ENCODE measurements at places on chromosomes 13 and 19. TPM values are rescaled to one million over a fixed set of nuclear protein-coding genes. Genes with fewer than 3 reads are reported as not detected.
A peak's percentile ranks its signal among the peaks of the same experiment; 100 is the strongest.

GRCh38 chr13:103403814-103404213 is 337.6 kb upstream of the SLC10A2 start:
- DNase-seq, result no peak

GRCh38 chr19:42313096-42313839 is at the start of gene TMEM145:
TMEM145 (plus strand) TSS chr19:42313309; CDS start chr19:42313377, 68 bp downstream.
- peak; percentile 62 for DNase-seq

DNA sequence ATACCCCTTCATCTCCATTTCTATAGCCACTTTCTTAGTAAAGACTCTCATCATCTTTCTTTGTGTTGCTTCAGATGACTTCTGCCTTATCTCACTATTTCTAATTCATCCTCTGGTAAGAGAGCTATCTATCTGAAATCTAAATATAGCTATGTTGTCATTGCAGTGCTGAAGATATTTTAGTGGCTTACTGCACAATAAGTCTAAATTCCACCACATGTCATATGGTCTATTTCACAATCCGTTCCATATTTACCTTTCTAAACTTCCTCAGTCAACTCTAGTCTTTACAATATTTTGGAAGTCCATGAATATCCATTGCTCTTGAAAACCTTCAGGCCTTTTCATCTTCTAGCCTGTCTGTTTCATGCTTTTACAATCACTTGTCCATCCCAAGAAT is 465.1 kb upstream of the SLC10A2 start:
- no peak for DNase-seq

GRCh38 chr19:58001895-58002369 is 688 bp downstream of the ZNF606 start:
- peak; percentile 19 for DNase-seq

DNA sequence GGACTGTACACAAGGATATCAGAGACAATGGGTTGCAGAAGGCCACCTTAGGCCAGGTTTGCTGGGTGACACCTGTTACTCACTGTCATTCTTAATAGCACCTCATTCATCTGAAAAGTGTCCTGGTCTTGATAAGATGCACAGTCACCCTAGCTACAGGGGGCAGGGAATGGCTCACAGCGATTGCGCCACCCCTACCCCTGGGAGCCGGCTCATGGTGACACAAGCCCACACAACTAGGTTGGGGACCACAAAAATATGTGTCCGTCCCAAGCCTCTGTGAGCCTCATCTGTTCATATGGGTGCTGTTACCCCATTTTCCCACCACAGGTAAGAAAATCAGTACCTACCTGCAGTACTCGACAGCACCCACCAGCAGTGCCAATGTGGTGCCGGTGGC is 23.4 kb downstream of the MED26 start:
- DNase-seq, result no peak

DNA sequence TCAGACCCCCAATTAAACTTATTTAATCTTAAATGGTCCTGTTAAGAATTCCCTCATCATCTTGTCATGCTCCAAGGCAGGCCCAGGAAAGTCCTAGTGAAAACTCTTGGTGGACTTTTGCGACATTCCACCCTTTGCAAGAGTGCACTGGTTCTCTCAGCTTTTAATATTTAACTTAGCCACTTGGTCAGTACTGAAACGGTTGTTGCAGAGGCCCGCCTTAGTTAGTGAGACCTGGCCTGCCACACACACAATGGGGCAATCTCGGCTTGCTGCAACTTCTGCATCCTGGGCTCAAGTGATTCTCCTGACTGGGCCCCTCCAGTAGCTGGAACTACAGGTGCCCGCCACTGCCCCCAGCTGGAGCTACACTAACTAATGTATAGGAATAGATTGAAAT is 1366.0 kb downstream of the UQCRFS1 start:
- no peak for DNase-seq

DNA sequence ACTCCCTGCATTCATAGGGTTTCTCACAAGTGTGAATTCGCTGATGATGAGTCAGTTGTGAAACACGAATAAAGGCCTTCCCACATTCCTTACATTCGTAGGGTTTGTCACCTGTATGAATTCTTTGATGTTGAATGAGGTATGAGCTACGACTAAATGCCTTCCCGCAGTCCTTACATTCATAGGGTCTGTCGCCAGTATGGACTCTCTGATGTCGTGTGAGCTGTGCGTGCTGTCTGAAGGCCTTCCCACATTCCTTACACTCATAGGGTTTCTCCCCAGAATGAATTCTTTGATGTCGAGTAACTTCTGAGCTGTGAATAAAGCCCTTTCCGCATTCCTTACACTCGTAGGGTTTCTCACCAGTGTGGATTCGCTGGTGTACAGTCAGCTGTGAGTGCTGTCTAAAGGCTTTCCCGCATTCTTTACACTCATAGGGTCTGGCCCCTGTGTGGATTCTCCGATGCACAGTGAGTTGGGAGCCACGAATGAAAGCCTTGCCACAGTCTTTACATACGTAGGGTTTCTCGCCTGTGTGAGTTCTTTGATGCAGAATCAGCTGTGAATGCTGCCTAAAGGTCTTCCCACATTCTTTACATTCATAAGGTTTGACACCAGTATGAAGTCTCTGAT is 30.5 kb upstream of the COX7A1 start:
- DNase-seq, result no peak

DNA sequence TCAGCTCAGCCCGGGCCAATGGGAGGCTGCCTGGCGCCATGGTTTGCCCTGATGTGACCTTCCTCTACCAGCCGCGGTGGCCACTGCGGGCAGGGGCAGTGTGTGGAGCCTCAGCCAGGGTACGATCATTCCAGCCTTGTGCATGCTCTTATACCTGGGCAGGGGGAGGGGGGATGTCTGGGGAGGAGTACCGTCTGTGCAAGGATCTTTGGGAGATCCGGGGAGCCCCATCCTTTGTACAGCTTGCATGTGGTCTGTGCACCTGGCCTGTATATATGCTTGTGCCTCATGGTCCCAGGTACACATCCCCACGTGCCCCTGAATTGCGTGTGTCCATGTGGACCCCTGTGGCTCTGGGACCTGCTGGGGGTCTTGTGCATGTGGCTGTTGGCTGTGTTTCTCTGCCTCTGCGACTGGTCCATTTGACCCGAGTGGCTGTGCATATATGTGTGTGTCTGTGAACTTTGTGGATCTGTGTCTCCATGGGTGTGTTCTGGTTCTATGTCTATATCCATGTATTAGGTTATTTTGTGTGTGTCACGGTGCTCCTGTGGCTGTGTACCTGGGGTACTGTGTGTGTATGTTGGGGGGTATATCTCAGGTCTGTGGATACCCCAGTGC is 12.8 kb upstream of the NANOS3 start:
- DNase-seq, result no peak

The ZNF729 gene
- polyA plus RNA-seq, result 0.86 TPM

The B3GNT3 gene
- 4.6 TPM for polyA plus RNA-seq

The TPRX1 gene
- not detected for polyA plus RNA-seq

The LCP1 gene
- 13.1 TPM for polyA plus RNA-seq

Measured in right renal cortex interstitium (tissue), 3 donors.